Foreskin keratinocyte (primary cell): ENCODE measurements at places on chromosomes 6 and 20. TPM values are rescaled to one million over a fixed set of nuclear protein-coding genes. Genes with fewer than 3 reads are reported as not detected.

DNA sequence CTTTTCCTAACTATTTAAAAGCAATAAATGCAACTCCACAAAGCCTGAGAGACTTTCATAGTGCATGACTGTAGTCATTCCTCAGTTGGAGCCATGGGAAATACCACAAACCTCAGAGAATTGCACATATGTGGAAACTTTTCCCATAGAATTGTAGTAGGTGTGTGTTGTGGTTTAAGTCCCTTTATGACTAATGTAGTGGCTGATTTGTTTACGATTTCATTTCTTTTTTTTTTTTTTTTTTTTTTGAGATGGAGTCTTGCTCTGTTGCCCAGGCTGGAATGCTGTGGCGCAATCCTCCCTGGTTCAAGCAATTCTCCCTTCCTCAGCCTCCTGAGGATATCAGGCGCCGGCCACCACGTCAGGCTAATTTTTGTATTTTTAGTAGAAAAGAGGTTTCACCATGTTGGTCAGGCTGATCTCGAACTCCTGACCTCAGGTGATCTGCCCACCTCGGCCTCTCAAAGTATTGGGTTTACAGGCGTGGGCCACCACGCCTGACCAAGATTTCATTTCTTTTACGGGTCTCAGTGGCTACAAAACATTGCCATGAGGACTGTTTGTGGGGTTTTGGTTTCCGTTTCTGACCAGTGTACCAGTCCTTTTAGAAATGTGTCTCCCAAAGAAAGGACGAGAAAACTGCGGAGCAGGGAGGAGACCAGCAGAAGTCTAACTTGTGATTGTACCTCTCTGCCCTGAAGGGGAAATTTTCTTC is 212.1 kb upstream of the MARCKS start:
- DNase-seq, result peak; percentile 94

DNA sequence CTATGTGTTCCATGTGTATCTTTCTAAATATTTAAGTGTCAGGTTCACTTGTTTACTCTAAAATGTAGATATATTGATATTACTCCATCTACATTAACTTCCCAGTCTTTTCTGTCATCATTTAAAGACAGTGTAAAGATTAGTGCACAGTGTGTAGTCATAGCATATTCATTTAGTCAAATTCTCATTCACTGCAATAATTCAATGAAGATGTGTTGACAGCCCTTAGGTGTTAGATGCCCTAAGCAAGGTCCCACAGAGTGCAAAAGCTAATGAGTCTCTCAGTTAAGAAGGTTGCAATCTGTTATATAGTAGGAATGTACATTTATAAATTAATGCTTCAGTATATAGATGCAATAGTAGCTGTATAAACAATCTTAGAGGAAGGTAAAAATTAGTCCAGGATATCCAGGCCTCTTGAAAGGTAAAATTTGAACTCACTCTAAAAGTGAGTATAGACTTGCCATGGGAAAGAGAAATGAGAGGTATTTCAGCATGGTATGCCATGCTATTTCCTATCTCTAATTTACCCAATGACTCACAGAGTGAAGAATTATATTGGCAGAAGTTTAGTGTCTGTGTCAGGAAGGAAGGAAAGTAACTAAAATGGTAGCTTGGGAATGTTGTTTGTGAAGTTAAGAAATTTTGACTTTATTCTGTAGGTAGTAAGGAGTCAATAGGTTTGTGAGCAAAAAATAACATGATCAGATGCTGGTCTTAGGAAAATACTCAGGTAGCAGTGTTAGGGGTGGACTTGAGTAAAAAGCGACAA is 969.9 kb upstream of the CITED2 start:
- peak; percentile 66 for DNase-seq

DNA sequence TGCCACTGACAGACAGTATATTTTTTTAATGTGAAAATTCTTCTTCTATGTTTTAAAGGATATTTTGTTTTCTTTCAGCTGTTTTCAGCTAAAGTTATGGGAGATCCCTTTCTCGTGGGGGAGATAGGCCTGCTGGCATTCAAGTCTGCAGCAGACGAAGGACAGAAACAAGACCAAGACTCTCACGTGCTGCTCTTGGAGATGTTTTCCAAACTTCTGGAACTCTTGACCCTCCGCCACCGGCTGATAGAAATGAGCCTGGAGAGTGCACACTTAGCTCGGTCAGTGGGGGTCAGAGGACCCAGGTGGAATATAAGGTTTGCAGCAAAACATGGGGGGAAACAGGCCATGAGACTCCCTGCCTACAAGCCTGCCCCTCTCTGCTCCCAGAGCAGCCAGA is 120.5 kb downstream of the CD164 start:
- no peak for DNase-seq

DNA sequence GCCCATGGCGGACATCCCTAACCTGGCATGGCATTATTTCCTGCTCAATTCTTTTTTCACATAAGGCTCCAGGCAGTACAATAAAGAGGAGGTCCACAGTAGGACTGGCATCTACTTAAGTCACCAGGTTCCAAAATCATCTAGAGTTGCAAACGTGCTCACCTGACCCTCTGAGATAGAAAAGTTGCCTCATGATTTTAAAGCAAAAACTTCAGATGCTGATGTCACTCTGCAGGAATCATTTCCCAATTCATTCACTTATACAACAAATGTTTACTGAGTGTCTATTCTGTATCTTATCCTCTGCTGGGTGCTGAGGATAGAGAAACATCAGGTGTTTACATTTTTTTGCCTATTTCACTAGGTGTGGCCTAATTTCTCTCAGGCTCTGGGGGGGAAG is 2.2 kb downstream of the ADGRF4 start:
- DNase-seq, result no peak

Gene POU5F1
- total RNA-seq, result 0.61 and 0.71 TPM in 2 replicates

DNA sequence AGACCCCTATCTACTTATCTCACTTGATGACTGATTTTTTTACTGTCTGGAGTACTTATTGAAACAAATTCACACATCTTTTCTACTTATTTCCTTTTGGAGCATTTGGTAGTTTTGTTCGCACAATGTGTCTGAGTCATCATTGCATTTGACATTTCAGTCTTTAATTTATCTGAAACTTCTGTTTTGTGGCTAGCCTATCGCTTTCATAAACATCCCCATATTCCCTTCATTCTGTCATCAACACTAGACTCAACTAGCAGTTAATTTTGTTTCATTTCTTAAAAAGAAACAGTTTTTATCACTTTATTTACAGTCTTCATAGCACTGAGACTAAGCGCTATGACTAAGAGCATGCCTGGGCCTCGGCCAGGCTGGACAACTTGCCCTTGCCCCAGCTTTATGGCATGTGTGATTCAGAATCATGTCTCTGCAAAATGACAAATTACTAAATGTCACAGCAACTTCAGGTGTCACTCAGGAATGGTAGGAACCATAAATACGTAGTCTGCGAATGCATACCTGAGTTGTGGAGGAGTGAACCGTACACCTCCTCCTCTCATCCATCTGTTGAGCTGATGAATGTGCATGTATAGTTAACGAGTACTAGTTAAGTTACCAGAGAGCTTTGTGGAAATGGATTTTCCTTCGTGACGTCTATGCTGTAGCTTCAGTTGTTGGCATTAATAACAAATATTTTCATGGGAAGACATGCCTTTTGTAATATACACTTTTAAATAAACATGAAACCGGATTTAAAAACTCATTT is 16.2 kb downstream of the L3MBTL3 start:
- peak; percentile 22 for DNase-seq

GRCh38 chr6:91240878-91241603 is 654.2 kb upstream of the MAP3K7 start:
- no peak for DNase-seq

Gene SMOC2
- 0.31 and 0.32 TPM in 2 replicates for total RNA-seq

Gene PRL
- total RNA-seq, result not detected in 2 replicates

- no peak for DNase-seq
Measured at GRCh38 chr6:105273589-105273988, 93.8 kb upstream of the POPDC3 start.

Gene SOX18
- not detected in 2 replicates for total RNA-seq

Gene PPIL6
- total RNA-seq, result 0.46 and 0.71 TPM in 2 replicates

Gene GPR63
- total RNA-seq, result 2.8 and 3.2 TPM in 2 replicates

GRCh38 chr20:59122566-59122919 is 41.1 kb upstream of the ZNF831 start:
- no peak for DNase-seq

- DNase-seq, result no peak
Measured at GRCh38 chr6:34904990-34905613, 16.0 kb downstream of the ANKS1A start.
